ENCODE measurements at places on chromosomes 1 and 21.

DNA sequence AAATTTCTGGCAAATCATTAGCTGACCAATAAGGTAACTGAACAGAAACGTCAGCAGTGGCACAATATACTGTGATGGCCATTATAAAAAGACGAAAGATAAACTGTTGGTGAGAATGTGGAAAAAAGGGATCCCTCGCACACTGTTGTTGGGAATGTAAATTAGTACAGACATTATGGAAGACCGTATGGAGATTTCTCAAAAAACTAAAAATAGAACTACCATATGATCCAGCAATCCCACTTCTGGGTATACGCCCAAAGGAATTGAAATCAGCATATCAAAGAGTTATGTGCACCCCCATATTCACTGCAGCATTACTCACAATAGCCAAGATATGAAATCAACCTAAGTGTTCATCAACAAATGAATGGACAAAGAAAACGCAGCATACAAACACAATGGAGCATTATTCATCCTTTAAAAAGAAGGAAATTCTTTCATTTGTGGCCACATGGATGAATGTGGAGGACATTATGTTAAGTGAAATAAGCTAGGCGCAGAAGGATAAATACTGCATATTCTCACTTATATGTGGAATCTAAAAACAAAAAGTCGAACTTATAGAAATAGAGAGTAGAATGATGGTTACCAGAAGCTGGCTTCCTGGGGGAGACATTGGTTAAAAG lies 257.7 kb downstream of the RHOU start:
- DNase-seq: no peak

DNA sequence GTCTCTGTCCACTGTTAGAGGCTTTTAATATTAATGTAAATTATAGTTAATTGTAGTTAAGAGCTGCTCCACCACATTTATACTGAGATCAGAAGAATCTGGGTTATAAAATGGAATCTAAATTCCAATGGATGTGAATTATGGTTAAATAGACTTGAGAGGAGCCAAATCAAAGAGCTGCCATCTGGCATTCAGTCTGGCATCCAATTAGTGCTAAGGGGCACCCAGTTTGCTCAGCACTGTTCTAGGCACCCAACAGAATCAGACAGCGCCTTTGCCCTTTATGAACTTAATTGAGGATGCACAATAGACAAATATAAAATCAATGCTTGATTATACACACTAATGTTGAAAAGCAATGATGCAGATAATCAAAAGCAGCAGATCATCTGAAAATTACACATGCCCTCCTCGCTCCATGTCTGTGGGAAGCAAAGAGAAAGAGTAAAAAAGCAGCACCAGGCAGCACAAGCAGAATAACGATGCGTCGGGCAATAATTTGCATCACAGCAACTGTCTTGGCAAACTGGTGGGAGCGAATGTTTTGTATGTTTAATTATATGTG lies 310.1 kb downstream of the BRINP2 start:
- DNase-seq: no peak

DNA sequence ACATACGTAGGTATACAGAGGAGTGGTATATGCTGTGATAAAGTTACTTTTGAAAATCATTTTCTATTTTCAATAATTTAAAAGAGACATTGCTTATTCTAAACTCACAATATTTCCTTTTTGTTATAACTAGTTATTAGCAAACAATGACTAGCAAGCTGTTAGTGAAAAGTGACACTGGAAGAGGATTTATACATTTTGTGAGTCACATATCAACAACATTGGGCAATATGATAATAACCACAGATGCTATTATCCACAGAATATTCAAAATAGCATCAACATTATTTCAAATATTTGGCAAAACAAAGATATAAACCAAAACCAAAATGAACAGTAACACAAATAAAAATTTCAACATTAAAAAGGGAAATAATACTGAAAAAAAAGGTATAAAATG lies 104.0 kb upstream of the HP1BP3 start:
- DNase-seq: no peak

GRCh38 chr1:233328142-233328921 lies 808 bp downstream of the MAP3K21 start:
- peak; percentile 5 for DNase-seq

DNA sequence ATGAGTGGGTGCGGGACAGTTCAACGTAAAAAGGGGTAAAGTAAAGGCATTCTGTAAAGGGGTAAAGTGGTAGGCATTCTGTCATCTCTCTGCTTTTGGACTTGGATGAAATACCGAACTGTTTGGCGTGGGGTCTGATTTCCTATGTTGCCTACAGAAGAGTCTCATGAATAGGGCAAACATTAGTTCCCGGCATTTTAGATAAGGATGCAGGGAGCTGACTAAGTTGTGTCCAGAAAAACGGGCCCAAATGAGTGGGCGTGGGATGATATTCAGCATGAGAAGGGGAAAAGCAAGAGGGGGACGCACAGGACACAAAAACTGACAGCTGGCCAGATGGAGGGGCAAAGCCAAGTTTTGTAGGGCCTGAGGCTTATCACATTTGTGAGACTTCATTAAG lies 2.9 kb upstream of the RHOU start:
- no peak for DNase-seq

DNA sequence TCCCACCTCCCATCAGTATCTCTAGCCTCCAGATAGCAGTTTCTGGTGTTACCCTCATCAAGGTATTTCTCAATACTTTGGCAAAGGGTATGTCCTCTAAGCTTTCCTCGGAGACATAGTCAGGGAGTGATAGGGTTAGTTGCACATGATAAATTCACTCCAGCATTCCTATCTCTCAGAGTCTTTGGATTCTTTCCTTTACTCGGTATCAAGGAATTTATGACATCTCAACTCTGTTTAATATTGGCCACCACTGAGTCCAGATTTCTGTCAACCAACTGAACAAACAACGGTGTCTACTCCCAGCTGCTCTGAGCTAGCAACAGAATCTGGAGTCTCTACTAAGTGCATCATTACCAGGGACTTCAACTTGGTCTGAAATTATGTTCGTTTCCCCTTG lies 233.4 kb downstream of the TM2D1 start:
- peak; percentile 81 for DNase-seq

- DNase-seq: no peak
These were observed 31.9 kb downstream of the SCAF4 start for GRCh38 chr21:31700040-31700439.

GRCh38 chr1:109775398-109775797 lies 11.7 kb upstream of the EPS8L3 start:
- DNase-seq: peak; percentile 59

GRCh38 chr1:195569934-195570333 lies 1038.3 kb downstream of the KCNT2 start:
- DNase-seq: peak; percentile 34

GRCh38 chr1:17304151-17304825 lies 3.7 kb upstream of the PADI4 start:
- DNase-seq: no peak
